ENCODE measurements at places on chromosomes 16 and 17.

DNA sequence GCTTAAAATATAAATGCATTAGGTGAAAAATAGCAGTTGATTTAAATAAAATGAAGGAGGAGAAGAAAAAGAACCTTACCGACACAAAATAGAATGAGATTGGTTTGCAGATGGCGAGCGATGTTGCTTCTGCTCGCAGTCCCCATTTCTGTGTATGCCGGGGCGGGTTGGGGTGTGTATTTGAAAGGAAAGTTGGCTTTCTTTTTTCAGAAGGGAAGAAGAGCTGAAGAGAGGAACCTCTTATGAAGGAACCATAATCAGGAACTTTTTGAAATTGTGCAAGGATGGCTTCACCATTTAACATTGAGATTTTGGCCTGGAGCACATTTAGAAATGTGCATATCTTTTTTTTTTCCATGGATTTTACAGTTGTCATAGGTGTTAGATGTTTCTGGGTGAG is at the start of gene IGSF6:
Gene IGSF6 (minus strand): TSS at position 156 of the 400 bp plus-strand sequence. CDS start 10 bp downstream, at position 146.
- DNase-seq, result no peak

DNA sequence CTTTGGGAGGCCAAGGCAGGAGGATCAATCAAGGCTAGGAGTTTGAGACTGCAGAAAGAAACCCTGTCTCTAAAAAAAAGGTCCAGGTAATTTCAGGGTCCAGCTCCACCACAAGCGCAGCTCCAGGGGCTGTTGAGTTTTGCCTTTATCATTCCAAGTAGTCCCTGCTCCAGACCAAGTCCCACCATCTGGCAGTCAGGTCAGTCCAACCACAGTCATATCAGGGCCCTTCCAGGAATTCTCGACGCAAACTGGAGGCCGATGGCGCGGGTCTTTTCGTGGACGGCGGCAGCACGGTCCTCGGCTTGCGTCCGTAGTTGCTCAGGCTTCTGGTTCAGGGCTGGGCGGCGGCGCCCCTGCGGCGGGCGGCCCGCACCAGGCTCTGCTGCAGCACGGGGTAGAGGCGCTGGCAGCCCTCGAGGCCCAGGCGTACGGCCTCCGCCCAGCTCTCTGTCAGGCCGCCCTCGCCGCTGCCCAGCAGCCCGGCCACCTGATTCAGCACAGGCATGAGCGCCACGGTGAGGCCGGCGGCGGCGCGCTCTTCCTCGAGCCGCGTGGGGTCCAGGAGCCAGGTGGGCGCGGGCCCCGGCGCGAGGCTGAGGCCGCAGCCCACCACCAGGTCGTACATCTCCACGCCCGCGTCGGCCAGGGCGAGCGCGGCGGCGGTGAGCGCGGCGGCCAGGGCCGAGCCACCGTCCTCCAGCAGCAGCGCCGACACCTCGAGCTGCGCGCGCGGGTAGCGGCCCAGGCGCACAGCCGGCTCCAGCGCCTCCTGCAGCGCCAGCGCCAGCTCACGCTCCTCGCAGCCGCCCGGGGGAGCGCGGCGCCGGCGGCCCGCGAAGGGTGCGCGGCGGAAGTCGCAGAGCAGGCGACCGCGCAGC is 752 bp downstream of the EXOSC6 start:
- no peak for DNase-seq

- no peak for DNase-seq
These were observed 486.6 kb upstream of the CDH11 start for GRCh38 chr16:65608455-65608854.

DNA sequence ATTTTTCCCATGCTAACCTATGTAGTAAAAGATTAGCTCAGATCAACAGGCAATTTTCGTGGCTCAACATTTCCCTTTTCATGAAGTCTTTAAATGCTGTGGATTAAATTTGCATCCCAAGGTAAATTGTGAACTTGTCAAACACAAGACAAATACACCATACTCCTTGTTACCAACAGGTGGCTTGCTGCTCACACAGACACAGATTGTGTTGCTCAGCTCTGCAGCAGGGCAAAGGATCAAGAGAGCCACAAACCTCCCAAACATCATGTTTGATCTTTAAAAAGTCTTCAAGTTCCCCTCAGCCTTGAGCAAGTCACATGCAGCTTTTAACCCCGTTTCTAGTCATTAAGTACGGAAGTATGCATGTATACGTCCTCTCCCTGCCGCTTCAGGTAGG is 119.6 kb upstream of the CNTNAP4 start:
- DNase-seq, result no peak

- DNase-seq, result no peak
These were observed 119.8 kb downstream of the HIC1 start for GRCh38 chr17:2174468-2175293.

- no peak for DNase-seq
These were observed 236.6 kb upstream of the GSE1 start for GRCh38 chr16:85376292-85377095.

DNA sequence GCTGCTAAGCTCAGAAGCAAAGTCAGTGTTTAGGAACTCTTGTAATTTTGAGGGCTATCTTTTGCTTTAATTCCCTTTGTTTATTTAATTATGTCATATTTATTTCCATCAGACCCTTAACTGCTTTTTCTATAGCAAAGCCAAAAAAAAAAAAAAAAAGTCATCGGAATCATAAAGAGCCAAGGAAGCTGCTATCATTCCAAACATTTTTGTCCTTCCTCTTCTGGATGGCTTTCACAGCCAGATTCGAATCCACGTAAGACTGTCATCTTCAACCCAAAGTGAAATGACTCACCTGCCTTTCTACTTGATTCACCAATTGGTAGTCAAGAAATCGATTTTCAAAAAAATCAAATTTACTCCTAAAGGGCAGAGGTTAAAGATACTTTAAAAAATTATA is 38.4 kb downstream of the WIPI1 start:
- no peak for DNase-seq

GRCh38 chr17:18959071-18959844 is 7.3 kb downstream of the SLC5A10 start:
- DNase-seq, result no peak

- no peak for DNase-seq
These were observed 137.6 kb upstream of the RCVRN start for GRCh38 chr17:10042589-10043244.

DNA sequence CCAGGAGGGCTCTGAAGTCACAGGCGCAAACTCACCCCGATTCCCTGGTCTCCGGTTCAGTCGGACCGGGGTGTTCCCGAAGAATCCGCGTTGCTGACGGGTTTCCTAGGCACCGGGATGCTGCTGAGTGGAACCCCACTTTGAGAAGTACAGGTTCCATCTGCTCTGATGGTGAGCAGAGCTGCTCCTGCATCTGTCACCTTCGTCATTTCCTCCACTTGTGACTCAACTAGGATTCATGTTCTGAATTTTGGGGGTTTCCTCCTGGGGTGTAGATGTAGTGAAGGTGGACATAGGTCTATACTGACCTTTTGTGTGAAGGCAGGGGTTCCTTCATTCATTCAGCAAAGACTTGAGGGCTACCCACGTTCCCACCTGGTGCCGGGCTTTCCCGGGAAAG is 25.0 kb downstream of the LGALS3BP start:
- no peak for DNase-seq

DNA sequence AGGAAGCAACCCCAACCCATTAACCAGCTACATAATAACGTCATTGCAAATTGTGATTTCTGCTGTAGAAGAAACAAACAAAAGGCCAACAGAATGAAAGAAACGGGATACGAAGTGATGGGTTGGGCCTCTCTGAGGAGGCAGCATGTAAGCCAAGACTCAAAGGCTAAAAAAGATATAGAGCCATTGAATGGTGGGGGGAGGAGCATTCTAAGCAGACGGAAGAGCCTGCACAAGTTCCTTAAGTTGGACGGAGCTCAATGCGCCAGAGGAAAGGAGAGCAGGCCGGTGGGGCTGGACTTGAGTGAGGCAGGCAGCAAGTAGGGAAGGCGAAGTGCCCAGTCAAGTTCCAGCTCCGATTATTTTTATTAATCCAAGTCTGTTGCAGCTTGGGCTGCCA is 160.3 kb downstream of the SHISA9 start:
- DNase-seq, result no peak

DNA sequence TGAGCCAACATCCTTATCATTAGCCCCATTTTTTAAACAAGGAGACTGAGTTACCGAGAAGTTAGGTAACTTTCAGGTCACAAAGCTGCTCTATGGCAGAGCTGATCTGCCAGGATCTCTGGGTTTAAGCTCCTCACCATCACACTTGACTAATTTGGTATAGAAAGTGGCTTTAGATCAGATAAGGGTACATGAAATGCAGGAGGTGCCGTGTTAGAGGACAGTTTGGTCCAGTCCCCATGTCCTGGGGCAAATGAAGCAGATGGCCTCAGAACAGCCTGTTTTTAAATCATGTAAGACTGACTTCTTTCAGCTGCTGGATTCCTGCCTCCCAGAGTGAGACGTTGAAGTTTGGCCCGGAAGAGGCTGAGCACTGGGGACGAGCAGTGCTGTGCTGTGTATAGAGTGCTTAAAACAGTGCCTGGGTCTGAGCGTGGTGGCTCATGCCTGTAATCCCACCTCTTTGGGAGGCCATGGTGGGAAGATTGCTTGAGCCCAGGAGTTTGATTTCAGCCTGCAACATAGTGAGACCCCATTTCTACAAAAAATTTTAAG is 187.0 kb upstream of the CACNG3 start:
- no peak for DNase-seq

DNA sequence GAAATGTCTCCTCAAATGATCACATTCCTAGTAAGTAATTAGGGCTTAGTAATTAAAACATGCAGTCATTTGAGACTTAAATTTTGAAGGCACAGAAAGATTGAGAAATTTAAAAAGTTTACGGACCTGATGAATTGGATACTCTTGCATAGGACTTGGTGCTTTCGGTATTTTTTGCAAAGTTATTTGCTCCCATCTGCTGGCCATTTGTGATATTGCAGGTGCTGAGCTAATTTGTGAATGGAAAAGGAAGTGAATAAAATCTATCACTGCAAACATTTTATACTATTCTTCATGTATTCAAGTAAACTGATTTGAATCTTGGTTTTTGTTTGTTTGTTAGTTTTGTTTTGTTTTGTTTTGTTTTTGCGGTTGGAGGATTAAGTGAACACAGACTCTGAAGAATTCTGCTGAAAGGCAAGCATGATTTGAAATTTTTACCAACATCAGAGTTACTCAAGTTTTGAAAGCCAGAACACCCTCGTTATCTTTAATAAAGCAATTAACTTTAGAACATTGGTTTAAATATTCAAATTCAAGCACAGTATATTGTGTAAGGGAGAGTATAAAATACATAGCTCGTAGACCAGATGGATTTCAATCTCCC is 689.5 kb upstream of the RBFOX1 start:
- no peak for DNase-seq

- no peak for DNase-seq
These were observed 393.7 kb upstream of the DYNLRB2 start for GRCh38 chr16:80147026-80147655.

GRCh38 chr16:86798247-86799041 is 220.1 kb downstream of the FOXL1 start:
- DNase-seq, result no peak

DNA sequence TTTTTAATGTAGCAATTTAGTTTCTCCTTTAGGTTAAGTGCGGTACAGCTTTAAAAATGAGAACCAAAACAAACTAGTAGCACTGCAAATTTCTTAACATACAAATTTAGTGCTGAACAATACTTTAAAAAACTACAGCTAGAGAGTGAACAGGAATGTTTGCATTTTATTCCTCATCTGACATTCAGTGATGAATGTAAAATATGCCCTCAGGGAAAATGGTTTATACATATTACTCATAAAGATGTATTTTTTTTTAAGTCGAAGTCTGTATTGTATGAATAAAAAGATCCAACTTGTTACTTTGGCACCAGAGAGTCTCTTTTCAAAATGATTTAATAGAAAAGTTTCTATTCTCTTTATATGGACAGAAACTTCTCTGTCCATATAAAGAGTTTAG is 96.8 kb downstream of the BRIP1 start:
- DNase-seq, result no peak

DNA sequence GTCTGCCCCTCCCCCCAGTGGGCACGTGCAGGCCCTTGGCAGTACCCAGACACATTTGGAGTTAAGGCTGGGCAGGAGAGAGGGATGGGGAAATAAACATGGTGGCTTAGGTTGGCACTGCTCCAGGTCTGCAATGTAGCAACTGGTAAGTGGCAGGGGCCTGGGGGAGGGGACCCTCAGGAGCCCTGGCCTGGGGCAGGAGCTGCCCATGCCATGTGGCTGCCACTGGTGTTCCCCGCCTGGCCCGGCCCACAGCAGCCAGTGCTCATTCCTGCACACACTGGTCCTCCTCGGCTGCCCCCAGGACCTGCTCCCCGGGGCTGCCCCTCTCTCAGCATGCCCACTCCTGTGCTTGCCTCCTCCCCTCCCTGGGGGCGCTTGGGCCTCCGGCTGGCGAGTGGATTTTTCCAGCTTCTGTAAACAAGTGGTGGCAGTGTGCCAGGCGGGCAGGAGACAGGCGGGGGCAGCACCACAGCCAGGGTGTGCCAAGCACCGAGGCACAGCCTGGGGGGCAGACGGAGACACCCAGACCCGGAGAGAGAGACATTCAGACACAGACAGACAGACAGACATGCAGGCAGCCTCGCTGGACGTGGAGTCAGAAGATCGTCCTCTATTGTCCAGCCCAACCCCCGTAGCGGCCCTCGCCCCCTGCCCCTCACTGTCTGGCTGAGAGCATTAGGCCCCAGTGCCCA is 9.4 kb downstream of the THRA start:
- no peak for DNase-seq

GRCh38 chr16:10959161-10959560 is 14.8 kb downstream of the CLEC16A start:
- DNase-seq, result no peak

DNA sequence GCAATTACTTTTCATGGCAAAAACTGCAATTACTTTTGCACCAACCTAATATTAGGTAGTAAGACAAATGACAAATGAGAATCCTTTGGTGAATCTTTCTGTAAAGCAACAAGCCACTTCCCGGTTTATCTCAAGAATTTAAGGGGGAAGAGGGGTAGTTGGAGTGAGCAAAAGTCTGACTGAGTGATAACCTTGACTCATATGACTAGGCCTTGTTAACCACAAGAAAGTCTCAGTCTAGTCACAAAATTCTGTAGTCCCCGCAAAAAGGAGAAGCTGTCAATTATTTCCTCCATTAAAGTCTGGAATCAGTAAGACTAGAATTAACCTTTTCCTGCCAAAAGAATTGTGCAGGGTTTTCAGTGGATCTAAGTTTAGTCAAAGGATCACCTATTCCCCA is 72.2 kb upstream of the GNAO1 start:
- no peak for DNase-seq

GRCh38 chr17:83195330-83196023 is 116.1 kb downstream of the METRNL start:
- DNase-seq, result no peak

DNA sequence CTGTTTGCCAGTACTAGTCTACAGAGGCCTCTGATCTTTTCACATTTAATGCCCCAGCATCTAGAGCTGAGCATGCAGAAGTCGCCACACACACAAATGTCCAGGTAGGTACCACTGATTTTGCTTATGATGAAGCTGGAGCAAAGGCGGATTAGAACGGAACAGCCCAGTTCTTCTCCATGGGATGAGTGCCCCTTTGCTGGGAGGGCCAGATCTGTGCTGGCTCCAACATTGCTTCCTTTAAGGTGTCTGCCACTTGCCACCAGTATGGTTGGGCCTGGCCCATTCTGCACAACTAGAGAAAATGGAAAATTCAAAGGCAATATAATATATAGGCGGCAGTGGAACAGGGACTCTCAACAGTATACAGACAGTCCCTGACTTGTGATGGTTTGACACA is 2.2 kb upstream of the MNT start:
- DNase-seq, result no peak

Data from stimulated activated CD4-positive, alpha-beta T cell treated with anti-CD3 and anti-CD28 coated beads, Interleukin-1b, Interleukin-23, amount 100 ng/mL, for 1 hour (primary cell).